ENCODE measurements at places on chromosomes 12 and 14.

- peak; percentile 8 for DNase-seq
Observed at GRCh38 chr12:126784328-126784921, 1482.5 kb upstream of the TMEM132C start.

DNA sequence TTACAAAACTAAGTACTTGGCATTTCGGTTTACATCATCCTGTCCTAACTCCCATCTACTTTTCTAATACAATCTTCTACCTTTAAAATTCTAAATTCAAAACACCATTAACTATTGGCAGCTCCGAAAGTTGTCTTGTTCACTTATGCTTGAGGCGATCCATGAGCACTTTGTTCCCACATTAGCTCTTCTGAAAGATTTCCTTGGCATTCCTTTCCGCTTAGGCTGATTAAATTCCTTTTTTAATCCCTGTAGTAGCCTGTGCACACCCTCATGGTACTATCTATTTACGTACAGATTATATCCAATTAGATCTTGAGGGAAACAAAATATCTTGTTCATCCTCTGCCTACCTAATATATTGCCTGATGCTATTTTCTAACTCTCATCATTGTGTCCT lies 480.7 kb downstream of the PRKD1 start:
- no peak for DNase-seq

GRCh38 chr14:100451264-100451663 lies 128.1 kb downstream of the SLC25A47 start:
- DNase-seq, result no peak

GRCh38 chr12:131279281-131279921 lies 325.7 kb downstream of the ADGRD1 start:
- DNase-seq, result no peak

- DNase-seq, result no peak
Observed at GRCh38 chr14:90828642-90829487, 12.6 kb upstream of the TTC7B start.

- no peak for DNase-seq
Observed at GRCh38 chr12:130133851-130134562, 28.3 kb upstream of the FZD10 start.

GRCh38 chr12:51818566-51819300 lies 29.8 kb downstream of the FIGNL2 start:
- DNase-seq, result peak; percentile 96

GRCh38 chr12:54173066-54173726 lies 15.6 kb downstream of the SMUG1 start:
- peak; percentile 30 for DNase-seq

GRCh38 chr14:35331605-35332516 lies 39.7 kb downstream of the PSMA6 start:
- DNase-seq, result no peak

DNA sequence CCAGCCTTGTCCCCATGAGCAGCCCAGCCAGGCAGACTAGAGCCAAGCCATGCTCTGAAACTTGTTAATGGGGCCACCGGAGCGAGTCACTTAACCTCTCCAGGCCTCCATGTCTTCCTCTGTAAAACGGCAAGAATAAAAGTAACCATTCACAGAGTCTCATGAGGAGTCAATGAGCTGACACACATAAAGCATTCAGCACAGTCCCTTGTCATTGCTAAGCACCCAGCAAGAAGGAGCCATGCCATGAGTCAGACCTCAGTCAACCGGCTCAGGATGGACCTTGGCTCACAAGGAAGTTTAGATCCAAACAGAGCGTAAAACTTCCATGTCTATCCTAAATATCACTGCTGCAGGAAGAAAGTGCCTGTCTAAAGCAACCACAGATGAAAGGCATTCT lies 10.6 kb downstream of the FICD start:
- DNase-seq, result peak; percentile 41

DNA sequence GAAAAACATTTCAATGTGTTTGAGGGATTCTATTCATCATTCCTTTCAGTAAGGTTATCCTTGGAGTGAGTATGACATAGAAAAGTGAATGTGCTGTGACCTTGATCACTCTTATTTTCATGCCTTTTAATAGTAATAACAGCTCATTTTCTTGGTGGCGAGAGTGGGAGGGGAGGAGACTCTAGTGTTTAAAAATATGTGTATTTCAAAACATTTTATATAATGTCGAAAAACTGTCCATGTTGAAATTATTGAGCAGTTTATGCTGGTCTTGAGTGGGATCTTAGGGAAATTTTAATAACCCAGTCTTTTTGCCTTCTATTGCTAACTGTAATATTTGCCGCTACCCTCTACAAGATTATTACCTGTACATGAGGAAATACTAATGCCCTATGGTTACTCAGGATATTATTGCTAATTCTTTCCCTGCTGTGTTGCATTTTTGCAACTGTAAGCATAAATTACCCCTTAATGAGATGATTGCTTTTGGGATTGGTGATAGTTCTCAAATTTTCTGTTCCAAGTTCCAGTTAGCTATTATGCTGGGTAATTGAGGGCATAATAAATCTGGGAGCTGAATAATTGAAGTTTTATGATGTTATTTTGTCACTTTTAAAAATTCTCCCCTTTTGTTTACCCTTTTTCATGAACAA lies 21.9 kb downstream of the ATF7IP start:
- DNase-seq, result no peak

GRCh38 chr12:53060064-53060720 lies 10.3 kb downstream of the TNS2 start:
- DNase-seq, result no peak

DNA sequence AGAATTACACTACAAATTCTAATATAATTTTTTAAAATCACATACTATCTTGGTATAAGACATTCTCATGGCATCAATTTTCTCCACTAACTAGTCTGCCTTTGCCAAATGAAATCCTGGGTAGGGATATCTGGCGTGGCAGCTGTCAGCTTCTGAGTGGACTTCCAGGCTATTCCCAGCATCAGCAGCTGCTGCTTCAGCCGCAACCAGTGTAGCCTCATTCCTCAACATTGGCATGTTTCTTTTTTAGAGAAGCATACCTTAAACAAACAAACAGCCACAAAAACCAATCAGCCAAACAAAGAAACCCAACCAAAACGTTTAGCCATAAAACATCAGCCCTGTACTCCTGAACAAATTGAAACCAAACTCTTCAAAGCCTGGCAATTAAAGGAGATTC lies 235.8 kb downstream of the SSPN start:
- no peak for DNase-seq

DNA sequence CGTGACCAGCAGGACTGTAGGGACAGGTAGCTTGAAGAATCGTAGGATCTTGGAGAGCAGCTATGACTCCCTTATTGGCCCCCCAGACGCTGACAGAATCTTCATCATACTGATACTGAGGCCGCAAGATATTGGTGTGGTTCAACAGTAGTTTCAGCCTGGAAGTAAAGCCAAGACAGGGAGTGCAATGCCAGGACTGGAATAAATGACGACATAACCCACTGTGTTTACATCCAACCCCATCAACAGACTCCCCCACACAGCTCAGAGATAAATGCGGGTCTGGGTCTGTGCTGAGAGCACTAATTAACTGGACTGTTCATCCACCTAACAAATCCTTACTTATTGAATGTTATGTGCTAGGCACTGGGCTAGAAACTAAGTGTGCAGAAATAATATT lies 16.6 kb downstream of the NOXRED1 start:
- DNase-seq, result no peak

- DNase-seq, result peak; percentile 41
Observed at GRCh38 chr12:21913823-21914222, 27.4 kb downstream of the ABCC9 start.

- DNase-seq, result no peak
Observed at GRCh38 chr14:93015064-93015463, 92.1 kb downstream of the CHGA start.

DNA sequence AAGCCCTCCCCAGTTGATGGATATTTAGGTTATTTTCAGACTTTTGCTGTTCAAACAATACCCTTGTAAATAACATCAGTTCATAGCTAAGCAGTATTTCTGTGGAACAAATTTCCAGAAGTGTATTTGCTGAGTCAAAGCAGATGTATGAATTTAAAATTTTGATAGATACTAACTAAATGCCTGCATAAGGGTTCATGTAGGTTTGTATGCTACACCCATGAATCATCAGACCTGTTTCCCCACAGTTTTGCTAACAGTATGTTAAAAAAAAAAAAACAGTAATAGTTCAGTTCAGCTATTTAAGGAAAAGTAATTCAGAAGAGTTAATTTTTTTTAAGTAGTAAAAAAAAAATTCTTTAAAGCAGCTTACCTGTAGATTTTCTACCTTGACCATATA lies 236.1 kb upstream of the DIO2 start:
- DNase-seq, result peak; percentile 42

DNA sequence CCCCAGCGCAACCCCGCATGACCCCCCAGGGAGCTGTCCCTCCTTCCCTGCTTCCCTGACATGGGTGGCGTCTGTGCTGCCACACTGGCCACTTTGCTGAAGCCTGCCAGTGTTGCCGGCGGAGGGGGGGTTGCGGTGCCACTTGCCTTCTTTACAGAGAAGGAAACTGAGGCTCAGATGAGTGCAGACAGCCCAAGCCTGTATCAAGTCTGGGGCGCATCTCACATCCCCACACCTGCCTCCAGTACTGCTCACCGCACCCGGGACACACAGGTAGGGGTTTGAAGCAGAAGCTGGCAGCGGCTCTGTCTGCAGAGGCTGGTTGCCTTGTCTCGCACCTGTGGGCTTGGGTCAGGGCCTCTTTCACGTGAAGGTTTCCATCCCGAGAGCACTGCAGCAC lies 104.7 kb upstream of the RTL1 start:
- no peak for DNase-seq

- no peak for DNase-seq
Observed at GRCh38 chr12:3362737-3363136, 128.3 kb upstream of the PRMT8 start.

Measured in fibroblast of upper back skin (primary cell).